ENCODE measurements at places on chromosomes 6 and 20. TPM values are rescaled to one million over a fixed set of nuclear protein-coding genes. Genes with fewer than 3 reads are reported as not detected.

- DNase-seq: no peak
- no peak overlapping the region for H3K4me3 ChIP-seq
- H3K4me1 ChIP-seq: no peaks in the 10 kb centered on the region
- H3K27ac ChIP-seq: no peak overlapping the region
Observed at GRCh38 chr6:20092071-20092566, 120.2 kb downstream of the MBOAT1 start.

DNA sequence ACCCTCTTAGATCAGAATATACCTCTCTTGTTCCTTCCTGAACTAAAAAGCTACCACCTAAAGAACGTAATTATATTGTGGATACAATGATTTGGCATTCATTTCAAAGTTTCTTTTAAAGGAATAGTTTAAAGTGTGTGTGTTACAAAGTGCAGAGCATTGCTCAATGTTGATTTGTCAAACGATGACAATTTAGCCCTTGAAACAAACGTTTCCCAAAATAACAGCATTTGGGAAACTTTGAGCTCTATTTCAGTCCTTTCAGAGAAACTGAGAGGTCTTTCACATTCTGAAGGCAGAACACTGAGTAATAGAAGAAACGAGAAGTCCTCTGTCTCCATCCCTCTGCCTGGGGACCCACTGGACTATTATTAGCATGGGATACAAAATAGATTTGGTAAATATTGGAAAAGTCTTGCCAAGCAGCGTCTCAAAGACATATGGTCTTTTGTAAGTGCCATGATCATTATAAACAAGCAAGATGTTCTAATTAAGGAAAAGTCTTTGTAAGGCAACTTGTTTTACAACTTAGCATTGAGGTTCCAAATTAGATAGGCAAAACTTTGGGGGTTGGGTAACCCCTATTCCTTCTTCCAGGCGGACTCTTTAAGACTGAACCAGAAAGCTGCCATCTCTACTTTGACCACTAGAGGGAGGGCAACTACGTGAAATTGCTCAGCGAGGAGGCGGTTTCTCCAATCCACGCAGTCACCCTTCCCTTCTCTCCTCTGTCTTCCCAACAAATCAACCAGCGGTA, 208.8 kb downstream of the RNF144B start:
- H3K4me1 ChIP-seq: no peaks in the 10 kb centered on the region
- no peak overlapping the region for H3K27ac ChIP-seq
- DNase-seq: no peak
- no peaks in the 10 kb centered on the region for H3K36me3 ChIP-seq
- no peak overlapping the region for H3K4me3 ChIP-seq

DNA sequence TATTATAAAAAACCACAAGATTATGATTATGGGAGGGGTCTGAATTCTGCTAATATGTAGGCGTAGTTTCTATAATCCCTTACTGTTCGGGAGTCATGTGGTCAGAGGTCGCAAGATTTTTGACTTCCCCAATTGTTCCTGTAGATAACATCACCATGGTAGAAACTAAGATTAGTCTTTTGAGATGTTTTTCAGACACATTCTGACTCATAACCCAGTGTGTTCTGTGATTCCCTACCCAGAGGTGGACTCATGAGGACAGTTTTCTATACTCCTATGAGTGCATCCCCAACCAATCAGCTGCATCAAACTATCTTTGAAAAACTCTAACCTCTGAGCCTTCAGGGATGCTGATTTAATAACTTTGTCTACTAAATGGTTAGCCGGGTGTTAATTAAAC, 175.5 kb downstream of the RFPL4B start:
- H3K4me3 ChIP-seq: no peak overlapping the region
- no peaks in the 10 kb centered on the region for H3K27me3 ChIP-seq
- no peak overlapping the region for H3K27ac ChIP-seq
- no peaks in the 10 kb centered on the region for H3K4me1 ChIP-seq

GRCh38 chr6:31558631-31559500, 11.5 kb downstream of the NFKBIL1 start:
- no peak for DNase-seq
- peaks cover 3% of the 10 kb centered on the region for H3K36me3 ChIP-seq
- H3K4me1 ChIP-seq: peaks cover 22% of the 10 kb centered on the region
- no peak overlapping the region for H3K4me3 ChIP-seq

DNA sequence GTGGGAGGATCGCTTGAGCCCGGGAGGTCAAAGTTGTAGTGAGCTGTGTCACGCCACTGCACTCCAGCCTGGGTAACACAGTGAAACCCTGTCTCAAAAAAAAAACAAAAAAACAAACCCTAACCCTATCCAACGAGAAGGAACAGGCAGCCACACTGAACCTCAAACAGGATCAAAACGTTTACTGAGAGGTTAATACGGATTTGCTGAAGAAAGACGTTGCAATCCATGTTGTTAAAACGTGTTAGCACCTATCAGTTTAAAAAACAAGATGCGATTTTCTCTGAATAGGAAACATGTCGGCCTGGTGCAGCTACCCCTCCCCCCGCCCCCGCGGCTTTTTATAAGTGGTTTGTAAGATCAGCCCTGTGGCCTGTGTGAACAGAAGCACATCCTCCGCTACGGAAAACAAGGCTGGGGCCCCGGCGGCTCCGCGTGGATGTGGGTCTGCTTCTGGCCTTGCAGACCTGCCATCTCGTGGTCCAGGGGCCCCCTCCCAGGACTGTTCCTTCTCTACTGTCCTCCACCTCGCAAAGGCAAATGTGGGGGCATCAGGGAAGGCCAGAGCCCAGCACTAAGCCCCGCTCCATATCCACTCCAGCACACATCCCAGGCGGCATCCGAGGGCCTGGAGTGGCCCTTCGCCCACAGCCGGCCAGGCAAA, 11.4 kb downstream of the SLC2A4RG start:
- no peaks in the 10 kb centered on the region for H3K27me3 ChIP-seq
- H3K4me1 ChIP-seq: no peaks in the 10 kb centered on the region
- no peaks in the 10 kb centered on the region for H3K36me3 ChIP-seq
- H3K4me3 ChIP-seq: no peak overlapping the region
- H3K27ac ChIP-seq: no peak overlapping the region

- no peaks in the 10 kb centered on the region for H3K27me3 ChIP-seq
- DNase-seq: no peak
- no peak overlapping the region for H3K4me3 ChIP-seq
- no peaks in the 10 kb centered on the region for H3K36me3 ChIP-seq
- no peaks in the 10 kb centered on the region for H3K4me1 ChIP-seq
Observed at GRCh38 chr6:20644667-20645370, 110.6 kb downstream of the CDKAL1 start.

DNA sequence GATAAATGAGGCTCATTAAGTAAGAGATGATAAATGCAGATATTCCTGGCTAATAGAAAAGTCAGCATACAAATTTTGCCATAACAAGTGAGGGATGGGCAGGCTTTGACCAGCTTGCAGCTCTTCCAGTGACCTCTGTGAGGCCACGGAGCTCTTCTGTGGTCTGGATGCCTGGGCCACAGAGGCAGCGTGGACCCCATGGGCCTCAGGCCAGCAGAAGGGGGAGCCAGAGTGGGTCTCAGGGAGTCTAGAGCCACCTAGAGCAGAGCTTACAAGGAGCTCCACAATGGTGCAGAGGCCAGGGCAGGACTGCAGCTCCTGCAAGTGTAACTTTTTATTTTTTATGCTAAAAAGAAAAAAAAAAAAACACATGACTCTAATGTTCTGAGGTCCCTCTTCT, 165.1 kb downstream of the ARID1B start:
- no peak overlapping the region for H3K4me3 ChIP-seq
- H3K27ac ChIP-seq: no peak overlapping the region
- H3K27me3 ChIP-seq: no peaks in the 10 kb centered on the region

- no peak overlapping the region for H3K4me3 ChIP-seq
- no peak for DNase-seq
- H3K27ac ChIP-seq: no peak overlapping the region
- H3K4me1 ChIP-seq: peaks cover 47% of the 10 kb centered on the region
Observed at GRCh38 chr20:17590245-17590644, 20.4 kb downstream of the DSTN start.

DNA sequence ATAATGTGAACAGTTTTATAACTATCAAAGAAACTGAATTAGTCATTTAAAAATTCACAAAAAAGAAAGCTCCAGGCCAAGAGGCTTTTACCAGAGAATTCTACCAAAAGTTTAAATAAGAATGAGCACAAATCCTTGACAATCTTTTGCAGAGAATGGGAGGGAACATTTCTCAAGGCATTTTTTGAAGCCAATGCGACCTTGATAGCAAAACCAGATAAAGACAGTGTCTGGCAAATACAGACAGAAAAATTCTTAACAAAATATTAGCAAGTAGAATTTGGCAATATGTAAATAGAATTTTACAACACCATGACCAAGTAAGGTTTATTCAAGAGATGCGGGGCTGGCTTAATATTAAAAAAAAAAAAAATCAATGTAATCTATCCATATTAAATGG, 41.7 kb downstream of the RNF24 start:
- no peak overlapping the region for H3K27ac ChIP-seq
- no peaks in the 10 kb centered on the region for H3K4me1 ChIP-seq
- no peaks in the 10 kb centered on the region for H3K27me3 ChIP-seq

Gene ZNF165
- 0.14 TPM for total RNA-seq

Gene SIRPG
- total RNA-seq: 0.30 TPM

Gene ZNF334
- 0.27 TPM for total RNA-seq

Gene ERVFRD-1
- not detected for total RNA-seq

Gene SYCP2L
- total RNA-seq: 0.60 TPM

Gene RGS17
- not detected for total RNA-seq
